ENCODE measurements at places on chromosomes 5 and 9.
A peak's percentile ranks its signal among the peaks of the same experiment; 100 is the strongest.

DNA sequence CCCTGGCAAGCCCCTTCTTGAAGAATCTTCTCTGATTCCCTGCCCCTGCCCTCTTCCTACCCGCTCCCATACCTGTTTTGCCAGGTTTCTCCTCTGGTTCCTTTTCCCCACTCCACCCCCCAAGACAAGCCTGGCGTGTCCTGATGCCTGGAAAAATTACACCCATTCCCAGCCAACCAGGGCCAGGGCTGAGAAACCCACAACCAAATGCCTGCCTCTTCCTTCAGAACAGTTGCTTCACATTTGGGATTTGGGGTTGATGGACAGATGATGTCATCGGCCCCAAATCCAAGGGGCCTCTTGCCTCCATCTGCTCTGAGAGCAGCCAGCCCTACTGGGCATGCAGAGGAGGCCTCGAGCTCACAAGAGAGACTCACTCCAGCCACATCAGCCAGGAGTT lies 8.8 kb upstream of the NEK6 start:
- no peak for DNase-seq

DNA sequence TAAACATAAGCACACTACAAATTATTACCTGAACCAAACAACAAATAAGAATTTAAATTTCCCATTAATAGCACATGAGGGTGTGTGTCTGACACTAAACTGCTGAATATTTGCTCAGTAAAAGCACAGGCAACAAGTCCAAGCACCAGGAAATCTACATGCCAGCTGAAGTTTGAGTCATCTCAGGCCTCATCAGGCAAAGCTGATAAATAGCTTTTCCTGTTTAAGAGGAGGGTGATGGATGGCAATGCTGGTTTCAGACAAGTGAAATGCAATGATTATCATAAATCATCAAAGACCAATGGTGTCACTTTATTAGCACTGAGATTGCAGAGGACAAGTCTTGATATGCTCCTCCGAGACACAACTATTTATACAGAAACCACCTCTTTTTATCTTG lies 1668.0 kb upstream of the C9orf72 start:
- no peak for DNase-seq

DNA sequence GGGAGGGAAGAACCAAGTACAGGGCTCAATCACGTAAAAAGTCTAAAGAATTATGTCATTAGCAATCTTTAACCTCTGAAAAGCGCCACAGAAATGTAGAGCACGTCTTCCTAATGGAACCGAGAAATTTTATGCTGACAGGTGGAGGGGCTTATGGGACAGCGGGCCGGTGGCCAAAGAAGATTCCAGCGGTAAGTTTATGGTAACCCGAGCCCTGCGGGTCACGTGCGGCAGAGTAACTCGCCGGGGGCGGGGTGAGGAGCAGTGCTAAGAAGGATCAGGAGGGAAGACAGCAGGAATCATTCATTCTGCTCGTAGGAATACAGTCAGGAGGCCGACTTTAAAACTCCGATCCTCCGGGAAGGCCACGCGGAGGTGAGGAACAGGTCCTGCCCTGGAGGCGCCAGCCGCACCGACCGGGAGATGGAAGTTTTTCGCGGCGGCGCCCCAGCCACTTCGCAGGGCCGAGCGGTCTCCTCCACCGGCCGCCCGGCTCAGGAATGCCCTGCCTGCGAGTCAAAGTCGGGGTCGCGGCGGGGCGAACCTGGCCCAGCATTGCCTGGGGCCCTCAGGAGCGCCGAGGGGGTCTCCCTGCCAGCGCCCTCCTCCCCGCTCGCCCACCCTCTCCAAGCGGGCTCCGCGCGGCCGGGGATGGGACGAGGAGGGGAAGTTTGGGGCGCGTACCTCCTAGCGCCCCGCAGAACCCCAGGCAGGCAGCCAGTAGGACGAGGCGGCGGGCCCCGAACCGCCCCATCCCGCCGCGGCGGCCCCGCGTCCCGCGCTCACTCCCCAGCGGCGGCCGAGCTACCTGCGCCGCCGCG lies 101.8 kb downstream of the ESM1 start:
- DNase-seq = no peak

DNA sequence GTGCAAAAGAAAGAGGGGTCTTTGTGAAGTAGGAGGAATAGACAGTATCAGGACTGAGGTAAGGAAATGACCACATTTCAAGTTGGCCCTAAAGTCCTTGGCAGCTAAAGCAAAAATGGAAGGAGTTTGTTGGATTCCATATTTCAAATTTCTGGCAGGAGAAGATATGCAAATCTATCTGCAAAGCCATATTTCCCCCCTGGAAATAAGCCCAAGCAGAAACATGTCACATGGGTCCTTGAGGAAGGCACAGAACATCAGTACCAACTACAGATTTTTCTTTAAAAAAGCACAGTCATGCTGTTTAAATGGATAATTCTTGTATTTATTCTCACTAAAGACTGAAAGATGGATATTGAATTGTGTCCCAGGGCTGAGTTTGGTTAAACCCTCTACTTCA lies 323.0 kb downstream of the TRIM32 start:
- DNase-seq = no peak

GRCh38 chr5:124370601-124371000 lies 375.8 kb downstream of the ZNF608 start:
- DNase-seq = no peak

GRCh38 chr9:108780942-108781734 lies 74.6 kb downstream of the ACTL7B start:
- DNase-seq = no peak

DNA sequence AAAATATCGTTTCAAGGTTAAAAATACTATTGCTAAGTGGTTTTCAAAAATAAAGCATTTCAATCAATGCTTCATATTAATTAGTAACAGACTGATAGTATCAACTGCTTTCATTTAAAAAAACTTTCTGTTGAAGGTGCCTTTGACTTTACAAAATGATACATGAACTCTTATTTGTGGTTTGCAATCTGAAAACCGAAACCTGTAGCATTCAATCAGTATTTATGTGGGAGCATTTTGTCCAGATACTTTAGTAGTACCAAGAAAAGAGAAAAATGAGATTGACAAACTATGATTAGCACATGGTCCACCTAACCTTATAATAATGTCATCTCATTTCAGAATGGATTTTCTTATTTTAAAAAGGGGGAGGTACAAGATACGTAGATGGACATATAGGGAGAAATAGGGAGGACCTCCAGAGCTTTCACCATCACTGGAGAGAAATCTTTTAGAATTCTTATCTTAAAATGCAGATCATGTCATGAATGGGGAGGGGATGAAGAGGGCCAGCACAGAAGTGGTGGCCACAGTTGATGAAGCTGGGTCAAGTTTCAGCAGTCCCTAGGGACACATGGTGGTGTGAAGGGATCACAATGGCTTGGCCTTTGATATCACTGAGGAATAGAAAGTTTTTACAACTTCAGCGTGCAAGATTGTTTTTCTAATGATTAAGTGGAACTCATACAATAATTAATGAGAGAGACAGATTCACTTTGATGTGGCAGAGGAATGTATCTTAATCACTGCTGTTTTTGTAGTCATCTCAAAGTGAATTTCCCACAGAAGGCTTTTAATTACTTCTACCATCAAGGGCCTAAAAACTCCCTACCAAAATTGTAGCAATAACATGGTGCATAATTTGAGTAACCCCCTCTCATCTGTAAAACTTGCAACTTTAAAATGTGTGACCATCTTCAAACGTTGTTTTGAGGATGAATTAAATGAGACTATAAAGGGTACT lies 322.3 kb upstream of the EDIL3 start:
- no peak for DNase-seq

DNA sequence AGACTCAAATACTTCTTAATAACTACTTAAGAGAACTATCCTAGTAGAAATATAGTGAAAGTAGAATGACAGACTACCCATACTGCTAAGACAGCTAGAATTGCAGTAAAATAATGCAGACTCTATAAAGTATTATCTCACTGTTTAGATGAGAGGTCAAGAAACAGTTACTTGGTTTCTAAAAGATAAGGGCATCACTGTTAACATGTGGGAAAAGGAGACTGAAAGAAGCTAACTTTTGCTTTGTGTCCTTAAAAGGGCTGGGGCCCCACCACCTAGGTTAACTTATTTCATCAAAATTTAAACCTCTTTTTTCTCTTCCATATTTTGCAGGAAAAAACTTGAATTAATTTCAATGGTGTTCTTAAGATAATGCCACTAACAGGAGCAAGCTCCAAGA lies 204.3 kb downstream of the CNTLN start:
- no peak for DNase-seq

GRCh38 chr9:99803694-99804093 lies 18.0 kb upstream of the NR4A3 start:
- DNase-seq = no peak

DNA sequence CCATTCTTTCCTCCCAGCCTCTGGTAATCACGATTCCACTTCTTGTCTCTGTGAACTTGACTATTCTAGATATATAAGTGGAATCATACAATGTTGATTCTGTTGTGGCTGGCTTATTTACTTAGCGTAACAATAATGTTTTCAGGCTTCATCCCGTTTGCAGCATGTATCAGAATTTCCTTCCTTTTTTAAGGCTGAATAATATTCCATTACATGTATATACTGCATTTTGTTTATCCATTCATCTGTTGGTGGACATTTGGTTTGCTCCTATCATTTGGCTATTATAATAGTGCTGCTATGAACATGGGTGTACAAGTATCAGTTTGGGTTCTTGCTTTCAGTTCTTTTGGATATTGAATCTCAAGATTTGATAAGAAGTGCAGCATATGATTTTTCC lies 239.7 kb upstream of the ZNF608 start:
- no peak for DNase-seq

GRCh38 chr5:114319821-114320220 lies 42.0 kb upstream of the KCNN2 start:
- no peak for DNase-seq

DNA sequence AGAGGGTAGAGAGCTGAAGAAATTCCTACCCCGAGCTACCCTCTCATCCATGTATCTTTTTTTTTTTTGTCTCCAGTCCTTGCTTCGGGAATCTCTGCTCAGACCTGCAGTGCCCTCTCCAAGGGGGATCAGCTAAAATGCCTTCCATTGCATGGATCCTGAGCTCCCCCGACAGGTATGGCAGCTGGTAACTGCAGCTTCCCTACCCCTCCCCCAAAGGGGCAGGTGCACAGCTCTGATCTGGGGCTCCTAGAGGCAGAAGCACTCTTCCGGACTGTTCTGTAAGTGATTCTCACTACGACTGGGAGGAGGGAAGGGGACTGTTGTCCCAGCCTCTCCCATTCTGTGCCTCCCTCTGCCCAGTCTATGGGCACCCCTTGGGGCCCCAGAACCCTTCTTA lies 169.6 kb downstream of the MELK start:
- DNase-seq = no peak

- peak; percentile 63 for DNase-seq
Measured at GRCh38 chr5:170225326-170226128, 7.3 kb upstream of the C5orf58 start.

All from dorsolateral prefrontal cortex (tissue), 122 donors.